Activated CD4-positive, alpha-beta T cell treated with anti-CD3 and anti-CD28 coated beads, Interleukin-2, Interleukin-4, amounts not matched to agents 100 ng/mL and 50 ng/mL, durations not matched to agents 16 hours and 8 hours (primary cell): ENCODE measurements at places on chromosomes 2 and 18.

- DNase-seq = no peak
Observed at GRCh38 chr2:36330473-36331395, 24.8 kb upstream of the CRIM1 start.

- no peak for DNase-seq
Observed at GRCh38 chr18:48486754-48487153, 52.1 kb upstream of the CTIF start.

DNA sequence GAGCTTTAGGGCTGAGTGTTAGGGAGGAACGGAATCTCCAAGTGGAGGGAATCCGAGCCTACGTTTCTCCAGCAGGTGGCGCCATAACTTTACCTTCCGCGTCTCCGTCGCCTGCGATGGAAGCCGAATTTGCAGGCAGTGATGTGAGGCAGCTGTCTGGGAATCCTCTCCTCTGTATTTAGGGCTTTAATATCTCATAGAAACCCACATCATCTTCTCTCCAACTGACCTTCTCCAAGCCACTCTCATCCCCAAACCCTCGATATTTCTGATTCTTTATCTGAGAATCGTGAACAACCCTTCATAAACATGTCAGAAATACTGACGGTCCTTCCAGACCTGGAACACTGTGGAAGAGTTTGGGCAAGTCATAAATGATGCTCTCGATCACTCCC is 27.5 kb downstream of the SIX2 start:
- peak; percentile 60 for DNase-seq

DNA sequence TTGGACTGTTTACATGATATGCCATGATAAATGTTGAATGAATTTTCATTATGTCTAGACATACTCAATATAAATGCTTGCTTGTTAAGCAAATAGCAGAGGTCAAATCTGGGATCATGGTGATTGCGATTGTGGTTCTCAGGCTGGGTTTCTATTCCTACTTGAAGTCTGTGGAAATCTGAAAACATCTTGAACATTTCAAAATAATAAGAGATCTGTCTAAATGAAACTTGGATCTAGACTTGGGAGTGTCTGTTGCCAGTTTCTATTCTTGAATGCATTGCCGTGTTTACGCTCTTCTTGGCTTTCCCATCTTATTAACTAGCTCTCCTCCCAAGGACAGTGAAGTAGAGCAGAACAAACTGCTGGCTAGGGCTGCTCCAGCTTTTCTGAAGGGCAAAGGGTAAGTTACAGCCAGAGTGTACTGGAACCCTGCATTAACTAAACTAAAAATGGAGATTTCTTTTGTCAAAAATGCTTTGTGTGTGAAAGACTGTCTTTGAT is 127.7 kb downstream of the DTNA start:
- DNase-seq = no peak

DNA sequence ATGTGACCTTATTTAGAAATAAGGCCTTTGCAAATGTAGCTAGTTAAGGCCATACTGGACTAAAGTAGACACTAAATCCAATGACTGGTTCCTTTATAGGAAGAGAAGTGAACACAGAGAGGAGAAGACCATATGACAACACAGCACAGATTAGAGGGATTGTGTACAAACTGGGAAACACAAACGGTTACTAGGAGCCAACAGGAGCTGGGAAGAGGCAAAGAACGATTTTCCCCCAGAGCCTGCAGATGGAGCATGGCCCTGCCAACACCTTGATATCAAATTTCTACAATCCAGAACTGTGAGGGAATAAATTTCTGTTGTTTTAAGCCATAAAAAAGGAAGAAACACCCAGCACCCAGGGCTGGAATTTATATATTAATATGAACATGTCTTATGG is 38.7 kb upstream of the COL5A2 start:
- DNase-seq = no peak

DNA sequence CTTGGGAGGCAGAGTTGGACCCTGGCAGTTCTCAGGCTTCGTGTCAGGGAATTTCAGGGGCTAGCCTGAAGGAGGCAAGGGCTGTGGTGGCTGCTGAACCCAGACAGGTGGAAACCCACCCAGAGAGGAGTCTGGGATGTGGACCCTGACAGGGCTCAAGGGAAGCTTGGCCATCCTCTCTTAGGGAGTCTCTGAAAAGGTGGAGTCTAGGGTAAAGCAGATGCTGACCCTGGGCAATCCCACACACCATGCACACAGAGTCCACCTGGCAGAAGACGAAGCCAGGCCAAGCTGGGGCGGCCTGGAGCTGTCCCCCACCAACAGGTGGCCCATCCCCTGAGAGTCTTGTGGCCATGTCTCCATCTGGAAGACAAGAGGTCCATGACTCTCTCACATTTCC is 41.2 kb upstream of the TEX51 start:
- no peak for DNase-seq

DNA sequence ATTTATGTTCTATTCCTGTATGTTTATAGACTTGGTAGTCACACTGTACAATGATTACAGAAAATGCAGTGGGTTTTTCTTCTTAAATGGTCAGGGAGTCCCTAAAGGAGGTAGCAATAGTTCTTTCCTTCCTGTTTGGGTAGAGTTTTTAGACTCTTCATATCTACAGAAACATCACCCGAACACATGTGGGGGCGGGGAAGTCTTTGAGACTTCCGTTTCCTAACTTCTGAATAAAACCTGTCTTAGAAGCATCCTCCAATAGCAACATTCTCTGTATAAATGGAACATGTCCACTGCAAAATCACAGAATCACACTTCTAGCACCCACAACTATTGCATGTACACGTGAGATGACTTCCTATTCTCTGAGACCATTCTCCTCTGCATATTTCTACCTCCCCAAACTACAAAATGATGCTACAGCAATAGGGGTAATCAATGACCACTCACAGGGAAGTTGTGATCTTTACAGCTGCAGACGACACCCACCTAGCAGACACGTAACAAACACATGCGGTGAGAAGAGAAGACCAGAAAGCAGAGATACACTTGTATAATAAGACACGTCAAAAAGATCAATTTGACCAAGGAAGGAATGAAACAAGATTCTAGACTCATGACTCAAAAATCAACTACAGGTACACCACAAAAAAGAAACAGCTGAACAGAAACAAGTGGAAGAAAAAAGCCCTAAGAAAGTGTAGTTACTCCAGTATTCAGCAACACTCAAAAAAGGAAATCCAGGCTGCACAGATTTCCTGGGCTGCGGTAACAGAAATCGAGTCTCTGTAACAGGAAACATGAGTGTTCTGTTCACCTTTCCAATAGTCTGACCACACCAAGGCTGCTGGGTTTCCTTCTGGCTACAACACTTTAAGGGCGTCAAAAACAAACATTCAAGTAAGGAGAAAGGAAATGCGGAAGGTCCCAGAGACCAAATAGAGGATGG is 120.4 kb downstream of the ZNF516 start:
- DNase-seq = peak; percentile 84

GRCh38 chr2:58788402-58788801 is 547.3 kb upstream of the FANCL start:
- no peak for DNase-seq

DNA sequence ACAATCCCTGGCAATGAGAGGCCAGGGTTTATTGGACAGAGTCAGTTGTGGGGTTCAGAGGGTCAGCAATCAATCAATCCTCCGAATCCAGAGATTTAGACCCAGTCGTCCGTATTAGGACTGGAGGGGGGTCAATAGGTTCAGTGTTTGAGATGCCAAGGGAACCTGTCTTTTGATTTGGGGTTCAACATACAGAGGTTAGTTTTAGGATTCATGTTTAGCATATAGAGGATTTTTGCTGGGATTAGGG is 292 bp downstream of the GMPPA start:
- DNase-seq = no peak

GRCh38 chr2:126850940-126851339 is 47.8 kb upstream of the TEX51 start:
- DNase-seq = no peak

DNA sequence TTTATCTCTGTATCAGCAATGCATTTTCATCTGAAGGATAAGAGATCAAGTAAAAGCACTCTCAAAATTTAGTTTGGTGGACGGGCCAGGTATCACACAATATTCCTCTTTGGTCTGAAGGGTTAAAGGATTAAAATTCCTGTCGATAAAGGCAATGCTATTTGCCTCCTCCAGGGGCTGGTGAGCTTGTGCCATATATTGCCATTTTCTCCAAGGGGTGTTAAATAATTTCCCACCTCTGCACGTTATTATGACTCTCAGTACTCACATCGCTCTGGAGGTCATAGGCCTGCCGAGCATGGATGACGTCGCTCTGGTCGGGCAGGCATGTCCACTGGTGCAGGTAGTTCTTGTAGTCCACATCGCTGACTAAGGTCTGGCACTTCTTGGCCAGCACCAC is 94.2 kb downstream of the NEB start:
- no peak for DNase-seq

GRCh38 chr2:33099989-33100388 is 153.2 kb downstream of the LTBP1 start:
- DNase-seq = no peak

GRCh38 chr2:59301466-59302402 is 1060.6 kb upstream of the FANCL start:
- DNase-seq = peak; percentile 3
